ENCODE measurements at places on chromosomes 5 and 9. TPM values are rescaled to one million over a fixed set of nuclear protein-coding genes. Genes with fewer than 3 reads are reported as not detected.

Gene KCNT1
- not detected for total RNA-seq

Gene CCDC192
- total RNA-seq, result not detected

Gene PCDHGA11
- total RNA-seq, result not detected

Gene CNTFR
- 0.05 TPM for total RNA-seq

GRCh38 chr9:95296761-95297160 is 20.7 kb downstream of the FANCC start:
- no peak for DNase-seq

DNA sequence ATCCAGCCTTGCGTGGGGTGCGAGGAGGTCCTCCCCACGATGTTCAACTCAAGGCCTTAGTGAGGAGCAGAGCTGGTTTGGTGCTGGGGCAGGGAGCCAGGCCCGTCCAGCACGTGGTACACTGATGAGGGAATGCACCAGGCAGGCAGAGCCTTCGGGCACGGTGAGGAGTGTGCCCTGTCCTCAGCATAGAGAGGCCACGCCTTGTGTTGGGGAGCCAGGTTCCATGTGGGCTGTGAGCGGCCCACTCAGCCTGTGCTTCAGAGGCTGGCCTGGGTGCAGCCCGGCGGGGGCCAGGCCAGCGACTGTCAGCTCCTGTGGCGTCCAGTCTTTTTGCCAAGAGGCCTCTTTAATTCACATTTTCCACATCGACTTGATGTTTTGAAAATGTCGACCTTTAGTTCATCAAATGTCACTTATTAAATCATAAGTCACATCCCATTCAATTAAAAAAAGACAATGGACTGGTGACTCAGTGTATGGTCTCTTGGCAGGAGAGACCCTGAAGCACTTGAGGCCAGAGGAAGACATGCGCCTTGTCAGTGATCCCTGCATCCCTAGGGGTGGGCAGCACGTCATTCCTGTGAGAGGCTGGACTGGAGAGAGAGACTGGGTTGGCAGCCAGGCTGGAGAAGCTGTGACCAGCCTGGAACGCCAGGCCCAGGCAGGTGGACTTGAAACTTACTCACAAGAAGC is 21.7 kb downstream of the ERGIC1 start:
- DNase-seq, result peak; percentile 41

GRCh38 chr5:40569546-40570270 is 110.0 kb upstream of the PTGER4 start:
- no peak for DNase-seq

DNA sequence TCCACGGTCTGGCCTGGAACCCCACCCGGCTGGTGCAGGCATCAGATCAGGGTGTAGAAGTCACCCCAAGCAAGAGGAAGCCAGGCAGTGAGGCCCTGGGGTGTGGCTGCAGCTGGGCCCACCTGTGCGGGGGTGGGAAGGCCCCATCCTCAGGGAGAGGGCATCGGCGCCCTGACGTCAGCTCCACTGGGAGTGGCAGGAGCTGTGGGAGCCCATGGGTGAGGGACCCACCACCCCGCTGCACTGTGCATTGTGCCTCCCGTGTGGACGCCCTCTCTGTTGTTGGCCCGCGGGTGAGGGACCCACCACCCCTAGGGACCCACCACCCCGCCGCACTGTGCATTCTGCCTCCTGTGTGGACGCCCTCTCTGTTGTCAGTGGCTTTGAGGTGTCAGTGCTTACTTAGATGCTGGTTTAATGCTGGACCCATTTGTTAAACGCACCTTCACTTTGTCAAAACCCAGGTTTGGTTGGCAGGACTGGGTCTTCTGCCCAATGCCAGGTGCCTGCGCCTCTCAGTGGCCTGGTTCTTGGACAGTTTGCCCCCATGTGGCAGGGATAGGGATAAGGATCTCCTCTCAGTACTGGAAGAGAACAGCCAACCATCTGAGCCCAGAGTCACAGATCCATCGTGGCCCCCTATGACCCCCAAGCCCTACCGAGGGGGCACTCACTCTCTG is 6.9 kb upstream of the EXOC3 start:
- peak; percentile 58 for DNase-seq

GRCh38 chr5:87756951-87757350 is 344.2 kb upstream of the CCNH start:
- no peak for DNase-seq

DNA sequence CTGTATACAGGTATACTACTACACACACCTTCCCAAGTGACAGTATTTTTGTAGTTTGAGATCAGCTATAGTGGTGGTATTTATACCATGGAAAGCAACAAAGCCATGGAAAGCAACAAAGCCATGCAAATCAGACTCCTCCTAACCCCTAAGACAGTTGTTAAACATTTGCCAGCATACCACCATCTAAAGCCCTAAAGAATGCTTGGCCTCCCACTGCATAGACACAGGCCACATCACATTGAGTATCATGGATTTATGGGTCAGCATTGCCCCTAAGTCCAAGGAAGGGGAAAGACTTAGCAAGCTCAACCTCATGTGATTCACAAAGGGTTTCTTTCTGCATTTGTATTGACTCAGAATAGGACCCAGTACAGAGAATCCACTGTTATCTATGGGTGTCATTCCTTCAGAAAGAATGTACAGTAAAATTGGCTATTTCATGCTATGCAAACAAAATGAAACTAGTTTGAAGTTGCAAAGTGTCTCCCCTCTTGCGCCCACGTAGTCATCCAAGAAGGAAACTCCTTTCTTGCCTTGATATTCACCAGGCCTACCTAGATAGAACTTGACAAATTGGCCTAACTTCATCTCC is 70.4 kb upstream of the IQGAP2 start:
- DNase-seq, result no peak

GRCh38 chr5:14337593-14337992 is 194.5 kb downstream of the TRIO start:
- no peak for DNase-seq

- DNase-seq, result no peak
These were observed 4.9 kb downstream of the ABCA2 start for GRCh38 chr9:137023157-137023556.

DNA sequence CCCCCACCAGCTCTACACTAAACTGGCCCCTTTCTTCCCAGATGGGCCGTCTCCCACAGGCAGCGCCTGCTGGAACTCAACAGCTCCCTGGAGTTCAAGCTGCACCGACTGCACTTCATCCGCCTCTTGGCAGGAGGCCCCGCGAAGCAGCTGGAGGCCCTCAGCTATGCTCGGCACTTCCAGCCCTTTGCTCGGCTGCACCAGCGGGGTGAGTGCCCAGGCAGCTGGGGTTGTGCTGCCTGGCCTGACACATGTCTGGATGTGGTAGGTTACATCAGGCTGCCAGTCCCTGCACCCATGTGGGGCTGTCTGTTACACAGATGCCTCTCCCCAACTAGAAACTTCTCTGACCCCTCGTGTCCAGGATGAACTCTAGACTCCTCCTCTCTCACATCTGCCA is 9.8 kb downstream of the NHP2 start:
- no peak for DNase-seq

DNA sequence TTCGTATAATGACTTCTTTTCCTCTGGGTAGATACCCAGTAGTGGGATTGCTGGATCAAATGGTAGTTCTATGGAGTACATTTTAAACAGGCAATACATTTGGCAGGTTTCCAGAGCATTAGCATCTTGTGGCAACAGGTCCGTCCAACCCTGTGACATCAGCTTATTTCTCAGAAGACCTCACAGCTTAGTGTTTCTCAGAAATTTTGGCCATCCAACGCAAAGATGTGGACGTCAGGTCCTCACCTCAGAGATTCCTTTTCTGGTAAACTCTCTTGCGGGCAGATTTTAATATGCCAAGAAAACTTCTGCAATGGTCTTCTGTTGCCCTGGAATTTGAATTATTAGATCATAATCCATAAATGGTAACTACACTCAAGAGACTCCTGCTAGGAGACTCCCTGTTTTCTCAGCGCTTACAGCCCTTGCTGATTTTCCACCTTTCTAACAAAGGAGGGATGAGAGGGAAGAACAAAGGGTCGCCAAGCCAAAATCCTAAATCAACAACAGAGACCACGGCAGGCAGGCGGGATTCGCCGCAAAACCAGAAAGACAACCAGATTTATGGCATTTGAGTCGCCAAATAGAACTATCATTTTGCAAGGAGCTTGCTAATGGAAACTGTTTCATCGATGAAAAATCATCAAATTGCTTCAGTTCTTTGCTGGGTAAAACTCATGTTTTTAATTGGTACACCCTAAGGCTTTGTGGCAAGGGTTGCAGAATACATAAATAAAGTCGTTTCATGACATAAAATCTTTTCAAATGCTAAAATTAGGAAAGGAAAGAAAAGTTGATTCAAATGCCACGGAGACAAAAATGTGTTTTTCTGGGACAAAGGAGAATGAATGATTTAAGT is 34.1 kb upstream of the PLPP1 start:
- no peak for DNase-seq

GRCh38 chr5:169350759-169351240 is 49.9 kb upstream of the SLIT3 start:
- peak; percentile 100 for DNase-seq

- DNase-seq, result no peak
These were observed 92.0 kb downstream of the TMEM232 start for GRCh38 chr5:110634475-110634874.

DNA sequence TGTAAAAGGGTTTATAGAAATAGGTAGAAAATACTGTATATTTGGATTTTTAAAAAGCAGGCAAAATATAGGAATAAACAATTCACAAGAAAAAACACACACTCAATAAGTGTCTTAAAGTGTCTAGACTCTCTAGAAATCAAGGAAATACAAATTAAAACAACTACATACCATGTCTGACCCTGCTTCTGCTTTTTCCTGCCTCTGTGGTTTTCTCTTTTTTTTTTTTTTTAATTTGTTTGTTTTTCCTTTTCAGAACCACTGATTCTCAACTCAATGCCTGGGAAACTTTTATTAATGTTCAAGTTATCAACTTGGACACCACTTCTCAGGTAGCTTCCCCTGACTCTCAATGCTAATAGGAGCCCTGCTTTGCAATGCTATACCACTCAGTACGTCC is 25.5 kb upstream of the TAS2R1 start:
- peak; percentile 38 for DNase-seq

DNA sequence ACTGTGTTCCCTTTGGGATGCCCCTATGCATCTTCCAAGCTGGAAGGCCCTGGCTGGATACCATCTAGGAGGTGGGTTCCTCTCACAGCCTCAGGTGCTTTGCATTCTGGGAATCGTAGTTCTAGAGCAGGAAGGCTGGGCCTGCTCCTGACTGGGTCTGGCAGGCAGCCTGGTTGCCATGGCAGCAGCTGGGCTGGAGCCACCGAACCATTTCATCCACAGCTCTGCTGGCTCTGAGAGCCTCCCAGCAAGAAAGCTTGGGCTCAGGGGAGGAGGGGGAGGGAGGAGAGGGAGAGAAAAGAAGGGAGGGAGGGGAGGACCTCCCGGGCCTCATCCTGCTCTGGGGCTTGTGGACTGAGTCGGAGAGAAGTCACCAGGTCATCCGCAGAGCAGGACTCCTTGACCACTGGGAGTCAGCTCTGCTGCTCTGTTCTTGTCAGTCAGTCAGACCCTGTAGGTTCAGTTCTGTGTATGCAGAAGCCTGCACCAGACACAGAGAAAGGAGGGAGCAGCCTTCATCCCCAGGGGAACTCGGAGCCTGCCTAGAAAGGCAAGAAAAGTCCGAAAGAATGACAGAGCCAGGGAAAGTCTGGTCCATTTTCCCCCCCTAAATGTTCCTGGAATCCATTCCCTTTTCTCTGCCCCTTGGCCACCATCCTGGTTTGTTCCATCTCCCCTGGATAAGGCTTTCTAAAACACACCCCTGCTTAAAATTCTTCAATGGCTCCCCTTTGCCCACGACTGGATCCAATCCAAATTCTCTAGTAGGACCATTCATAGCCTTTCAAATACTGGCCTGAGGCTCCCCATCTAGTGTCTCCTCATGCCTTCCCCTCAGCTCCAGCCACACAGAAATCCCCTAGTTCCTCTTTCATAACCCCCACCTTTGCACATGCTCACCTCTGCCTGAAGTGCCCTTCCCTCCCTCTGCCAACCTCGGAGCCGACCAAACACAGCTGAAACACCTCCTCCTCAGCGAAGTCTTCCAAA is 65.4 kb upstream of the ARAP3 start:
- DNase-seq, result peak; percentile 58

- no peak for DNase-seq
These were observed 197.7 kb downstream of the PTTG1 start for GRCh38 chr5:160619381-160619780.

DNA sequence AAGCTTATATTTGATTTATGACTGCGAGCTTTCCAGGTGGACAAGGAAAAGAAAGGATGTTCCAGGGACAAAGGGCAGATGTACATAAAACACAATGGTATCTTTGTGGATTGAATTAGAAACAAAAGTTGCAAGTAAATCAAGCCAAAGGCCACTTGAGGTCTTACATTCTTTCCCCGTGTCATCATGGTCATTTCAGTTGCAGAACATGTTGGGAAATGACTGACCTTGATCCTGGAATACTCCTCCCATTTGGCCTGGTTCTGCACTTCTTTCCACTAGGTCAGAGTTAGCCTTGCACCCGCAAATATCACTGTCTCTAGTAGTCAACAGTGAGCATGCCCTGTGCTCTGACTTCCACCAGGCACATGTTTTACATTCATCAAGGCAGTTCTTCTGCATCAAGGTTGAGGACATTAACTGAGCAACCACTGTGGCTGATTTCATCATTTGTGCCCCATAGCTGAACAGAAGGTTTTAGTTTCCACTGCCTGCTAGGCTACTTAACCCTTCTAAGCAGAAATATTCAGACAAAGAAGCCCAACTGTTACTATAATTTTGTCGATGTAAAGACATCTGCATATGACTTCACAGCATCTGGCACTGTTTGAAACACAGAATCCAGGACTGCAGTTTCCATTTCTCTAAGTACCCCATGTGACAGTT is 1161.7 kb upstream of the DMAC1 start:
- no peak for DNase-seq

GRCh38 chr9:21741151-21741550 is 61.3 kb upstream of the MTAP start:
- DNase-seq, result peak; percentile 56

DNA sequence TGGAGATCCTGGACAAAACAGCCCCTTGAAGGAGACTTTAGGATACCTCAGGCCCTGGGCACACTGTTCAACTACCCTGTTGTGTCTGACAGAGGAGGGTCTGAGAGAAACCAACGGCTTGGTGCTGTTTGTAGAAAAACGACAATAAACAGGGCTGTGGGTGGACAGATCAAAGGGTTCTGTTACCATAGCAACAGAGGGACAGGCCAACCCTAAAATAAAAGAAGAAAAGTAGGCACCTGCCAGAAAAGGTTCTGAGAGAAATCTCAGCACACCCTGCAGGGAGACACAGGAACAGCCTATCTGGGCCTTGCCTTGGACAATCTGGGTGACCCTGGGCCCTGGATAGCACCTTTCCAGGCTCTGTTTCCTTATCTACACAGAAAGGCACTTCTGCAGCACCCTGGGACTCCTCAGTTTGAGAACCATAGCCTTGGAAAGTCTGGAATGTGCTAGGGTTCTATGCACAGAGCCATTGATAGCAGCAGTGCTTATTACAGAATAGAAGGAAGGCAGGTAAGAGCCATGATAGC is 104.8 kb upstream of the TBC1D2 start:
- no peak for DNase-seq

DNA sequence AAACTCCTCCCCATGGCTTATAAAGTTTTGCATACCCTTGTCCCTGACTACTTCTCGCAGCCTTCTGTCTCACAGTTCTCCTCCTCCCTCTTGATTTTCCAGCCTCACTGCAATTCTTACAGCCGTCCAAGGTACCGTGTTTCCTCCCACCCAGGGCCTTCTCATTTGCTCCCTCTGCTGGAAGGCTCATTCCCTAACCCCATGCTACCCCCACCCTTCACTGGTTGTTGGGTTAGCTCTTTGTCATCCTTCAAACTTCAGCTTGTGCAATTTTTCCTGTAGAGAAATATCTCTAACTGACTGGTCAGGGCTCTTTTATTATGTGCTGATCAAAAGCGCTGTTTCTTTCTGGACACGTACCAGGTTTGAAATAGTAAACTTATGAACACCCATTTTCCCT is 329.2 kb downstream of the EBF1 start:
- peak; percentile 12 for DNase-seq

GRCh38 chr5:179185941-179186411 is 125.8 kb downstream of the ZNF354C start:
- DNase-seq, result no peak

Data from M059J (cell line).